ENCODE measurements at places on chromosomes 3 and 15. TPM values are rescaled to one million over a fixed set of nuclear protein-coding genes. Genes with fewer than 3 reads are reported as not detected.

DNA sequence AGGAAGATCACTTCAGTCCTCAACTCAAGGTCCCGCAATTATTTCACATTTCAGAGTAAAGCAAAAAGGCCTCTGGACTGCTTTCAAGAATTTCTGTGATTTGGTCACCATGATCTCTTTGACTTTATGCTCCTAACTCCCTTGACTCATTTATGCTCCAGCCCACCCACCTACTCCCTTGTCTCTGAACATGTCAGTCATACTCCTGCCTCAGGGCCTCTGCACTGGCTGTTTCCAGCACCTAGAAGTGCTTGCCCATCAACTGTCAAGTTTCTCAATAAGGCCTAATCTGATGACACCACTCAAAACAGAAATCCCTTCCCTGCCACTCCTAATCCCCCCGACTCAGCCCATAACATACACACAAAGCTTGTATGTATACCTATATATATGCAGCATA, 36.1 kb upstream of the CSPG5 start:
- DNase-seq, result no peak

Gene GOLGA8Q
- total RNA-seq, result 1.1 TPM

Gene ZIC1
- total RNA-seq, result not detected

- no peak for DNase-seq
Observed at GRCh38 chr3:35832140-35832571, 192.8 kb downstream of the ARPP21 start.

- peak; percentile 93 for DNase-seq
Observed at GRCh38 chr3:152315623-152316022, 46.9 kb downstream of the MBNL1 start.

Gene GOLGA8R
- 2.2 TPM for total RNA-seq

GRCh38 chr3:171286580-171287249, 173.5 kb downstream of the TNIK start:
- DNase-seq, result peak; percentile 58

Gene A4GNT
- total RNA-seq, result not detected

Gene EPB42
- total RNA-seq, result not detected

DNA sequence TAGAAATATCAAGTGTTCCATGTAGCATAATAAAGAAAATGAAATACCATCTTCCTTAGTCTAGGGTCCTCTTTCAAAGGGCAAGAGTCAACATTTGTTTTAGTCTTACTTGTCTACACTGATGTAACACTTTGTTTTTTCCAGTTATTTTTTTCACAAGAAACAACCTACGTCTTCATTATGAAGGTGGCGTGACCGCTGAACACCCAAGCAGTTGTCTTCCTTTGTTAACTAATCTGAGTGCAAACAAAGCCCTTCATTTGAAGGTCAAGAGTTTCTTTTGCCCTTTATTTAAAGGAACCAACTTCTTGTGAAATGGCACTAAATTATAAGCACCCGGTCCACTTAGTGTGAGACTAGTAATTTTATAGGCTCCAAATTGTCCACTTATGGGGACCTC, 73.2 kb downstream of the CD47 start:
- DNase-seq, result no peak

Gene FANCD2OS
- total RNA-seq, result not detected

Gene PAQR5
- 0.09 TPM for total RNA-seq

Gene WDR48
- 25.3 TPM for total RNA-seq

- no peak for DNase-seq
Observed at GRCh38 chr15:81724536-81724935, 321.3 kb downstream of the MEX3B start.

Measured in endothelial cell of umbilical vein (primary cell).